Stimulated activated CD4-positive, alpha-beta T cell treated with anti-CD3 and anti-CD28 coated beads, Interleukin-15, amount 100 ng/mL, for 1 hour (primary cell): ENCODE measurements at places on chromosomes 7 and 10.

- DNase-seq: no peak
These were observed 402.0 kb upstream of the NRG3 start for GRCh38 chr10:81472927-81473470.

DNA sequence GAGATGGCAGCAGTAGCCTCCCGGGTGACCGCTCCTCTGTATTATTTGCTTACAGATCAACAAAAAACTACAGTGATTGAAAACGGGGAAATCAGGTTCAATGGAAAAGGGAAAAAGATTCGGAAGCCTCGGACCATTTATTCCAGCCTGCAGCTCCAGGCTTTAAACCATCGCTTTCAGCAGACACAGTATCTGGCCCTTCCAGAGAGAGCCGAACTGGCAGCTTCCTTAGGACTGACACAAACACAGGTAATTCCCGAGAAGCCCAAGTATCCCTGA lies 2.2 kb downstream of the DLX6 start:
- no peak for DNase-seq

DNA sequence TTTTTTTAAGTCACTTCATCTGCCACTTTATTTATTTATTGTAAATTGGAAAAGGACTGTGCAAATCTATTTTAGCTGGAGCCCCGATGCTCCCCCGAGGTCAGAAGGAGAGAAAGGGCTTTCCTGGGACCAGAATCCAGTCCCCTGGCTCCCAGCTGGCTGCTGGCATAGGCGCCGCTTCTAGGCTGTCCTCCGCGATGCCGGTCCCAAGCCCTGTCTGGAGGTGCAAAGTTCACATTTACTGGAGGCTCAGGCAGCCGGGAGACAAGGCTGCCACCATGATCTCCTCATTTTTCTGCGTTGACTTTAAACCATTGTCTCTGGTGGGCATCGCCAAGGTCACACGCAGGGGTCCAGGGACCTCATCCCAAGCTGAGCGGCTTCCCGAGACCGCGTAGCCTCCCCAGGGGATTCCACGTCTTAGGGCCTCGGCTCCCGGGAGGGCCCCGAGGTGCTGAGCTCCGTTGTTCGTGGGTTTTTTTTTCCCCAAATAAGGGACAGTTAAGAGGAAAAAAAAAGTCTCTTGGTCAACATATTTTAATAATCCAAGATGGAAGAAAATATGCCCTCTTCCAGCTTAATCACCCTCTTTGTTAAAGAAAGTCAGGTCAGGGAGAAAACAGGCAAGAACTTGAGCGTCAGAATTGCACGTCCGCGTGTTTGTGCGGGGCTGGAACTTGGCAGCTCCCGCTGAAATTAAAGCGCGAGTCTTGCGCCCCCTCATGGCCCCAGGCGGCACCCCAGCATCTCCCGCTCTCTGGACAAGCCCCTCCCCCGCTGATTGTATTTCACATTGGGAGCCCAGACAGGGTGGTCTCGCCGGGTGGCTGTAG lies 11.9 kb downstream of the RGR start:
- peak; percentile 34 for DNase-seq

GRCh38 chr7:148304456-148304855 lies 286.1 kb upstream of the C7orf33 start:
- DNase-seq: no peak

- DNase-seq: no peak
These were observed 151.6 kb upstream of the STEAP4 start for GRCh38 chr7:88458279-88458678.
